ENCODE measurements at places on chromosomes 11 and 22.
A peak's percentile ranks its signal among the peaks of the same experiment; 100 is the strongest.

DNA sequence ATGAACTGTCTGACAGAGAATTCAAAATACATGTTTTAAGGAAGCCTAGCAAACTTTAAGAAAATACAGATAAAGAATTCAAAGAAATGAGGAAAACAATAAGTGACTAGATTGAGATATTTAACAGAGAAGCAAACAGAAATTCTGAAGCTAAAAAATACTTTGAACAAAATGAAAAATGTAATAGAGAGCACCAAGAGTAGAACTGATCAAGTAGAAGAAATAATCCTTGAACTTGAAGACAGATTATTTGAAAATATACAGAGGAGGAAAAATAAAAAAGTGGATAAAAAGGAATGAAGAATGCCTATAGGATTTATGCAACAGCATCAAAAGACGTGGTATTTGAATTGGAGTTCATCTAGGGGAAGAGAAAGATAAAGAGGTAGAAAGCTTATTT is 101.9 kb upstream of the OR4B1 start:
- DNase-seq: no peak

DNA sequence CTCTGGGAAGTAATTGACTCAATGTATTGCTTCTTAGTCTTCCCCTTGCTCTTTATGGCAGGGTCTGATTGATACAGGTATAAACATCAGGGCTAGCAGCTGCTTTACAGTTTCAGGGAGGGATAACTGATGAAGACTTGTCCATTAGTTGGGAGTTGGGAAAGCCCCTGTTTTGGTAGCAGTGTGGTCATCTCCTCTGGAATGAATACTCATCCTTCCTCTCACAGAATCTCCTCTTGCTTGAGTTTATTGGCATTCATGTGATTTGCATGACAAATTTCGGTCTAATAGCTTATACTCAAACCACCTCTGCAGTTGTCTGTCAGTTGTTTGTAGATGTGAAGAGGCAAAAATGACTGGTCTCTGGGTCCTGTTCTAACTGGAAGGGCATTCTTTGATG is 79.7 kb downstream of the FAT3 start:
- no peak for DNase-seq

DNA sequence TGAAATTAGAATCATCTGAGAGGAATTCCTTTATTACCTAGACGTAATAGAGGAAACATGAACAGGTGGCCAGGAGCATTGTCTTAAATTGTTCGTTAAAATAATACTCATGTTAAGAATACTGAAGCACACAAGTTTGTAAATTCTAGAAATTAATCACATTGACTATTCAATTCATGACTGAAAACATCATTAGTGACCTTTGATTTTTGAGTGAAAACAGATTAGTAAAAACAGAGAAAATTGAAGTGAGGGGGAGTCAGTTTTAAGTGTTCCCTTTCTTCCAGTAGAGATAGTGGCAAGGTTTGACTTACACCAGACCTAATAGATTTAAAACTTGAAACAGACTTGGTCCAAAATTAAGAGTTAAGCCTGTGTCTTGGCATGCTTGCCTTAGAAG is 1.4 kb downstream of the ZFP91 start:
- no peak for DNase-seq

- no peak for DNase-seq
These were observed 15.7 kb upstream of the SYT7 start for GRCh38 chr11:61596542-61596941.

GRCh38 chr22:46029574-46030200 is 52.7 kb upstream of the WNT7B start:
- no peak for DNase-seq

DNA sequence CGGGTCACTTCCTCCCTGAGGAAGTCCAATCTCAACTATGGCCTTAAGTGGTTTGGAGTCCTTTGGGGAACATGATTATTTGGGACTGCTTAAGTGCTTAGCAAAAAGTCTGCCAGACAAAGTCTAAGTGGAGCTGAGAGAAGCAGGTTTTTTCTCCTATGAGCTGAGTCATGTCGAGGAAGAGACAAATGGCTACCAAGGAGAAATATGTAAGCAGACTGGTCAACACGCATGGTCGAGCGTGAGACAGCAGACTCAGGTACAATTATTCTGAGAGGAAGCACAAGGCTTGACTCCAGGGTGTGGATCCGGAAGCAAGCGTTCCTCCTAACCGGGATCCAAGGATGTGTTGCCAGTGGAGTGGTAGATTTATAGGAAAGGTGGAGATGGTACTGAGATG is 30.6 kb downstream of the UBASH3B start:
- no peak for DNase-seq

DNA sequence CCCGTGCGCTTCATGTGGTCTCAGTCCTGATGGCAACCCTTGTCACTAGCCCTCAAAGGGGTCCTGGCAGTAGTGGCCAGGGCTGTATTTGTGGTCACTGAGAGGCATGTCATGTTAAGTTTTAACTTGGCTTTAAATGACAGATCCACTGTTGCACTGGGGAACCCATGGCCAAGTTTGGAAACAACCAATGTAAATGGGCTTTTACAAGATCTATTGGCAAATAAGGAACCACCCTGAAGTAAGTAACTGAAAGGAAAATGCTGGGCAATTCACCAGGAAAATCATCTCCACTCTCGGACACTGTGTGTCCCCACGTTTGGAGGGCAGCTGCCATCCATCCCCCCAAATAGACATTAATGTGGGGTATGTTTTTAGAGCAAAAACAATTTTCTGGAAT is 8.4 kb downstream of the YPEL1 start:
- no peak for DNase-seq

DNA sequence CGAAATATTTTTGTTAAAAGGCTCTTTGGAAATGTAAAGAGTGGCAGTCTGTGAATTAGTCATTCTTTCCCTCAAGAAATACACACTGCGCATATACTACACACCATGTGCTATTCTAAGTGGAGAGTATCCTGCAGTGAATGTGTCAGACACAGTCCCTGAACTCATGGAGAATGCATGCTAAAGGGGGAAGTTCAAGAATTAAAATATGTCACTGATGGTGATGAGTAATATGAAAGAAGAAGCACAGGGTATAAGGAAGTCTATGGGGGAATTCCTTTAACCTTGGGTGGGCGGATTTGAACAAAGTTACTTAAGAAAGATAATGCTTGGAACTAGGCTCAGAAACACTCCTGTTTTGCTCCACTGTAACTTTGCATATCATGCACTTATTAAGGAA is 153.0 kb downstream of the LRRC4C start:
- no peak for DNase-seq

GRCh38 chr22:46810856-46811786 is 48.7 kb downstream of the TBC1D22A start:
- no peak for DNase-seq

GRCh38 chr11:122509899-122510298 is 145.6 kb upstream of the UBASH3B start:
- no peak for DNase-seq

- no peak for DNase-seq
These were observed 583.3 kb upstream of the TENM4 start for GRCh38 chr11:80024119-80024518.

DNA sequence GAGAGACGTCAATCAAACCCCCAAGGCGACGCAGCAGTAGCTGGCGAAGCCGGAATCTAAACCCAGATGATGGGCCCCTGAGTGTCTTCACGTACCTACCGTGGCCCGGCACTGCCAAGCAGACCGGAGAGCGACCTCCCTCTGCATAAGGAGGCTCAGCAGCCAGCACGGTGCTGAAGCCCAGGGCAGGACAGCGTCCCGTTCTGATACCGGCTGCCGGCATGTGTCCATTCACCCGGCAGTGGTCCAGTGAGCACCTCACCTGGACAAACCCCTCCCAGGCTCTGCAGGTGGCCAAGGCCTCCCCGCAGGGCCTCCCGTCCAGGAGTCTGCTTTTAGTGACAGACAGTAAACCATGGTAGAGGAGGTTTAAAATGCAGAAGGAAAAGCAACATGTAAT is 142.0 kb downstream of the BRD1 start:
- DNase-seq: no peak

DNA sequence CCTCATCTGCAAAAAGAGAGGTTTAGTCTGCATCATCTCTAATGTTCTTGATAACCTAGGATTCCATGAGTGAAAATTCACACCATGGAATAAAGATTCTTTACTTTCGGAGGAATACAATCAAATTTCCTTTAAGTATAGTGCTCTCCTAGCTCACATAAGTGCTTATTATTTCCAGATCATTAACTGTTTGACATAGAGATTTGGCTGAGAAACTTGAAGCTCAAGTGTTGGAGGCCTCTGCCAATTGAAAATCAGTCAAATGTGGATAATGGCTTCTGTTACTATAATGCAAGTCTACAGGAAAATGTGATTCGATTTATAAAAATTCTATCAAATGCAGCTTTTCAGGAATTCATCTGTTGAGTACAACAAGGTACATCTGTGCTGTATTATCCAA is 144.6 kb downstream of the KIF18A start:
- DNase-seq: peak; percentile 11

DNA sequence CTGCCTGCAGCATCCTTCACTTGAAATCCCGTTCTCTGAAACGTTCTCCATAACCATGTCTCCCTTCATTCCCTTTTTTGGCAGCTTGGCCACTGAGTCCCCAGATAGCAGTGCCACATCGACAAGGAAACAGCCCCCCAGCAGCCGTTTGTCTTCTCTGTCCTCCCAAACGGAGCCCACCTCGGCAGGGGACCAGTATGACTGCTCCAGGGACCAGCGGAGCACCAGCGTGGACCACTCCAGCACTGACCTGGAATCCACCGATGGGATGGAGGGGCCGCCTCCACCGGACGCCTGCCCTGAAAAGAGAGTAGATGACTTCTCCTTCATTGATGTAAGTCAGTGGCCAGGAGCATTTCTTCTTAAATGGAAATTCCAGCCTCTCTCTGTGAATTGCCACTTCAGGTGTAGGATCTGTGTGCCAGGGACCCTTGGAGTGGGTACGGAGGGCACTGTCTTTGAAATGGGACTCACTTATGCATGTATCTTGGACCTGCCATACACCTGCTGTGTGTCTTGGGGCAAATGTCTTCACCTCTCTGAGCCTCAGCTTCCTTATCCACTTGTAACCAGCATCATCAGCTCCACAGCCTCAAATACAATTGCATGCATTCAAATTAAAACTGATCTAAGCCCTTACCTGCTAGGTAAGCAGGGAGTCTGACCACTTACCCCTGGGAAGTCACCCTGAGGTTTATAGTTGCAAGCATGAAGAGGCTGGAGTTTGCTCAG is 25.3 kb upstream of the CRYBB3 start:
- no peak for DNase-seq

DNA sequence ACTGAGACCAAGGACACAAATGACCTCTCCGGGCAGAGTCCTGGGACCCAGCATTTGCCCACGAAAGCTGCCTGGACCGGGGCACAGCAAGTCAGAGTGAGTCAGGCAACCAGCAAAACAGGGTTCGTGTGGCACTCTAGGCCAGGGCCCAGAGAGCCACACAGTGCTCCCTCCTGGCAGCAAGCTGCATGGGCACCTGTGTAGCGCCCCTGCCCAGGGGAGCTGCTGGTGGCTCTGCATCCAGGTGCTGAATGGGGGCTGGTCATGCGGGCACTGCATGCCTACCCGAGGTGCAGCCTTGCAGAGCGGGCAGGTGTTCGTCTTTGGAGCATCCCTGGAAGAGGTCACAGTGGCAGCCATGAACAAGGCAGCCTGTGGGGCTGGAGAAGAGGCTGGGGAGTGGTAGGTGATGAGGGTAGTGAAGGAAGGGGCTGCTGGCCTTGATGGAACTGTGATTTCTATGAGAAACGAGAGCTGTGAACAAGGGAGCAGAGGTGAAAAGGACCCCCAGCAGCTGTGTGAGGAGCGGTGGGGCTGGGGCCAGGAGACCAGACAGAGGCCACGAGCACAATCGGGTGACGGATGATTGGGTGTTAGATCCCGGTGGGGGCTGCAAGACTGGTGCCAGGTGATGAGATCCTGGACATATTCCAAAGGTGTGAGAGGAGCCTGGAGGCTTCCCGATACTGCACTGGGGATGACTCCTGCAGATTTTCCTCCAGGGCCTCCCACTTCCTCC is 63.3 kb downstream of the DGCR2 start:
- DNase-seq: peak; percentile 7

DNA sequence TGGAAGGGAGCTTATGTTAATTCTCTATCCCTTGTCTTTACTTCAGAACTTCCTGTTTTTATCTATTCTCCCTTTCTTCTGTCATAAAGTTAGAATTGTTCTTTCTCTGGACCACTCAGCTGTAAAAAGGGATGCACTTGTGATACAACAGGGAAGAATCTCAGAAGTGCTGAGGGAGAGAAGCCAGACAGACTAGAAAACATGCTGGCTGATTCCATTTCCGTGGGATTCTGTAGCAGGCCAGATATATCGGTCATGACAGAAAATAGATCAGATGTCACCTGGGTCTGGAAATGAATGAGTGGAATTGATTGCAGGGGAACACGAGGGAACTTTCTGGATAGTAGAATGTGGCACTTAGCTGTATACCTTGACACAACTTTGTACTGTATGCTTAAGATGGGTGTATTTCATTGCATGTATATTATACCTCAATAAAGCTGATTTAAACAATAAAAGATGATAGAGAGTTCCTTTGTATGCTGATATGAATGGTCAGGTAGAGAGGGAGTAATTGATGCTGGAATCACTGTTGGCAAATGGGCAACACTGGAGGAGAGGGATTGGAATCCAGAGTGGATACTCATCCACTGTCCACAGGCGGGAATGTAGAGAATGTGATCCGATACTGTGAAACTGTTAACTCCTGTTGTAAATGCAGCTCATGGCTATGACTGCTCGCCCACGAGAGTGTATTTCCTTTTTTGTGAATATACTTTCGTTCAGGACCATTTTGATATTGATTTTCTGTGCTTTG is 59.6 kb downstream of the ATXN10 start:
- DNase-seq: no peak

GRCh38 chr11:74769055-74769707 is 20.5 kb downstream of the RNF169 start:
- DNase-seq: no peak

DNA sequence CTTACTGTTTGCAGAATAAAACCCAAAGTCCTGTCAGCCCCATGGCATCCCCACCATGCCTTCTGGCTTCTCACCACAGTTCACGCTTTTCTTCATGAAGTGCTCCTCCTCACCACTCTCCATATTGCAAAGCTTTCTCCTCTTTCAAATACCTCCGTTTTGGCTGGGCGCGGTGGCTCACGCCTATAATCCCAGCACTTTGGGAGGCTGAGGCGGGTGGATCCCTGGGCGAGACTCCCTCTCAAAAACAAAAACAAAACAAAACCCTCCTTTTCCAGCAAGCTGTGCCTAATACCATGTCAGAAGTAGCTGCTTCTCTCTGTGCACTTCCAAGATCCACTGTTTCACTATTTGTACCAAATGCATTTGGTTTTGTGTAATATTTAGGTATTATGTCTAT is 6.7 kb downstream of the BACE1 start:
- DNase-seq: no peak

- DNase-seq: no peak
These were observed 143.7 kb upstream of the SORL1-AS1 start for GRCh38 chr11:121596195-121597155.

DNA sequence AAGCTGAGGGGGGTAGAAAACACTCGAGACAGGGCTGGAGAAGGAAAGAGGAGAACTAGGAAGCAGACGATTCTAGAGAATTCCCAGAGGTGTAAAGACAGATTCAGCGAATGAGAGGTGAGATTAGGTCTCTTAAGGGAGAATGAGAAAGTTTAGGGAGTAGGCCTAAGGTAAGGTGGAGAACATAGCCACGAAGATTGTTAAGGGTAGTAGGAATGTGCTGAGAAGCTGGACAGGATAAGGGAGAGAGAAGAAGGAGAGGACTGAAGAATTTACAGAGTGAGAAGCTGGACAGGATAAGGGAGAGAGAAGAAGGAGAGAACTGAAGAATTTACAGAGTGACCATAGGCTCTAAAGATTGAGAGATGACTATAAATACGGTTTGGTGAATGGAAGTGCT is 908 bp downstream of the PPME1 start:
- DNase-seq: no peak

All from COR-L47 (cell line).